HCT116 (cell line): ENCODE measurements at places on chromosomes 11 and 22. TPM values are rescaled to one million over a fixed set of nuclear protein-coding genes. Genes with fewer than 3 reads are reported as not detected.

DNA sequence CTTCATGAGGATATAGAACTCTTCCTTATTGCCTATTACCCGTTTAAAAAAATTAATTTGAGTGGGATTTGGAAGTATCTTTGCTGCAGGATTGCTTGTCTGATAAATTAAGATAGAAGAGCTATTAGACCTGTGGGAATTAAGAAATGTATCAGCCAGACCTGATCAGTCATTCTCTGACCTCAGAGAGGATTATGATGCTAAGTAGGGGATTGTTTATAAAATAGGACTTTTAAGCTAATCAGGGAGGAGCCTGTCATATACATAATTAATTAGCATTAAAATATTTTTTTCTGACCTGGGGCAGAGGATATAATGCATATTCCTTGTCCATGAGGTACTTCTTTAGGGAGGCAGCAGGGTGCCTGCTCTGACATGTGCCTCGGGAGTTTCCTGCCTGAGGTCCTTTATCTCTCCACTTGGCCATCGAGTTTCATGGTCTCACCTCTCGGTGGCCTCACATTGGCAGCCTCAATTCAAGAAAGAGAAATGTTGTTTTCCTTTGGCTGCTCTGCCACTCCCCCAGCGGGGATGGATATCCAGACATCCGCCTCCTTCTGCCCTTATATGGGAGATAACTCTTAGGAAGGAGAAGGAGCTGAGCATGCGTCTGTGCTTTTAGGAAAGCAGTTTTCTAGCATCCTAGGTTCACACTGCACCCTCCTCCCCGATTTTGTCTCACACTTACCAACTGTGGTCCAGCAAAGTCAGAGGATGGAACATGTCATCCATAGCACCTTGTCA is 41.1 kb downstream of the DIXDC1 start:
- no peak for DNase-seq

DNA sequence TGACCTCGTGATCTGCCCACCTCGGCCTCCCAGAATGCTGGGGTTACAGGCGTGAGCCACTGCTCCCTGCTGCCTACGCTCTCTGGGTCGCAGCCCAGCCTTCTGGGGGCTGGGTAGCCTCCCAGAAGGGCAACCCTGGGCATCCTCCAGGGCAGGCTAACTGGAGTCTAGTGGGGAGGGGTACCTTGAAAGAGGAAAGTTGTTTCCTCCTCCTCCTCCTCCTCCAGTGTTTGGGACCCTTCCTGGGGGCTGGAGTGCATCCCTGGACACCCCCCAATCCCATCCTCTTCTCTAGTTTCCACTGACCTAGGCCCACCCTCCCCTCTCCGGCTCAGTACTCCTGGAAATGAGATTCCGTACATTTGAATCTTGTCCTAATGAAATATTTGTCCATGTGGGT is 1.3 kb downstream of the PNPLA3 start:
- no peak for DNase-seq

DNA sequence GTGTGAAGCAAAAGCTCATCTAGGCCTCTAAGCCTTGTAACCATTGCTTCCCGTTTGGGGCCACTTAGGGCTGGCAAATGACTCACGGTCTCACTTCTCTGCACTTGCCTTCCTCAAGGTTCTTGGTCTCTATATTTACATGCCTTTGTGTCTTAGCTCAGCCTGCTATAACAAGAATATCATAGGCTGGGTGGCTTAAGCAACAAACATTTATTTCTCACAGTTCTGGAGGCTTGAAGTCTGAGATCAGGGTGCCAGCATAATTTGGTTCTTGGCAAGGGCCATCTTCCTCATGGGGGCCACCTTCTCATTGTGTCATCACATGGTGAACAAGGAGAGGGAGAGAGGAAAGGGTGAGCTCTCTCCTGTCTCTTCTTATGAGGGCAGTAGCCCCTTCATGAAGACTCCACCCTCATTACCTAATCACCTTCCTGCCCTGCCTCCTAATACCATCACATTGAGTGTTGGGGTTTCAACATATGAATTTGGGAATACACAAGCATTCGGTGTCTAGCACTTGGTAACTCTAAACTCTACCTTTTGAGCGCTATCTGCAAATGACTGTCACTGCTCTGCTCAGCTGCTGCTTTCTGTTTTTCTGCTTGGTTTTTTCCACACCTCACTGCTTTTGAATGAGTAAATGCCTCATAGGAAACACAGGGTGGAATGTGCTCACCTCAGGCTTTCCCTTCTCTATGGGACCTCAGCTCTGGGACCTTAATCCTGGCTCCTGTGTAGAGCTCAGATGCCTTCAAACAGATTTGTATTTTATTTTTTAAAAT is 16.2 kb upstream of the ME3 start:
- no peak for DNase-seq

GRCh38 chr22:39940757-39941305 is 19.4 kb upstream of the TMA7B start:
- DNase-seq, result no peak

GRCh38 chr11:72723508-72723907 is 28.7 kb downstream of the ARAP1 start:
- no peak for DNase-seq

The P2RX6 gene
- total RNA-seq, result 0.20 TPM

The SGSM1 gene
- 5.1 TPM for total RNA-seq

- no peak for DNase-seq
Observed at GRCh38 chr11:32418836-32419235, 16.5 kb downstream of the WT1 start.

The SMTNL1 gene
- not detected for total RNA-seq

The SCN2B gene
- not detected for total RNA-seq

DNA sequence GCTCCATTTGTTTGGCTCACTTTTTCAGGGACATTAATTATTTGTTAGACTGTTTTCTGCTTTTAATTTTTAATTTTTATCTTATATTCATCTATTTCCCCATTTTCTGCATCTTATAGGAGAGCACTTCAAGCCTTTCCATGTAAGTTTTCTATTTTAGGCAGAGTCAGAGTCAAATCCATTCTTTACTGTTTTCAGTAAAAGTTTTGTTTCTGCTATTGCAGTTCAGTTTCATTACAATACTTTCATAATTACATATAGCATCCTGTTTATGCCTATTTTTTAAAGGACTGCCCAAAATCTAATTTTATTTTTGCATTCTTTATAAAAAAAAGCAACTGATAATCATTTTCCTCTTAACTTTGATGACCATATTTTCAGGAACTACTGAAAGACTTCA is 3.8 kb upstream of the OR10A5 start:
- DNase-seq, result no peak

DNA sequence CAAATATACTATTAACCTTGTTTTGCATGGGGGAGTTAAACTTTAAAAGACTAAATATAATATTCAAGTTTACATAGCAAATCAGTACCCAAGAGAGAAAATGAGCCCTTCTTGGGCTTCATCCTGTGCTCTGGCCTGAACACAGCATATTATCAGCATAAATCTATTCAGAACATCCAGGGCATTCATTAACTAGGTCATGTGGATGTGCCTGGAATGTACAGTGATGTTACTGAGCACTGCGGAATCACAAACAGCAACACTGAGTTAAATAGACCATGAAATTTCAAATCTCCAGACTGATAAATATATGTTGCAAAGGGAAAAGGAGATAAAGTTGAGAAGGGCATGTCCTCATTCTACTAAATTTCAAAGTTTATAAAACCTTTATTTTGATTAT is 426.4 kb downstream of the AASDHPPT start:
- DNase-seq, result no peak
